ENCODE measurements at places on chromosomes 7 and 10. TPM values are rescaled to one million over a fixed set of nuclear protein-coding genes. Genes with fewer than 3 reads are reported as not detected.

DNA sequence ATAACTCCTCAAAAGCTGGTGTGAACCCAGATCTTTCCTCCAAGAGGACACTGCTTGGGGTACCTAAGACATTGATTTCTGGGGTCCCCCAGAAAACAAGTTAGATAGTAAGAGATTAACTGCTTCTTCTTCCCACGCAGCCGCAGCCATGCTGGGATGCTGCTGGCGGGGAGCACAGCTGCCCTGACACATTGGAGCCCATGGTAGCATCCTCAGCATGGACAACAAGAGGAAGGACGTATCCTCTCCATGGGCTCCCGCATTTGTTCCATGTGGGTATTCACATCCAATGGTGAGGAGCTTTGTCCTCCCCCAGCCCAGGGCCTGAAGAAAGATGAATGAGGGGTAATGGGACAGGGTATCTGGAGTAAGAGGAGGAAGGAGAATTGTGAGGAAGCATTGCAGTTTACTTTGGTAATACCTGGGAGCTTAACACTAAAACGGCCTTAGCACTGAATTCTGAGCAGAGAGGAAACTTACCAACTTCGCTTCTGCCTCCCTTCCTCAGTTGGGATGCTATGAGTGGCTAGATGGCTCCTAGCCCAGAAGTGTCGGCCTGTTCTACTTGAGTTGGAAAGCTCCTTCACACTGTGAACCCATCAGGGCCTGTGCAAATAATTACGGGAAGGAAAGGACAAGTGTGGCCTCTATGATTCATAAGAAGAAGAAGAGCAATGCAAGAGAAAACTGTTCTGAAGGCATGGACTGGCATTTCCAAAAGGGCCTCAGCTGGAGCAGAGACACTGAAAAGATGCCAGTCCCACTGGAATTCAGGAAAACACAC, 43.9 kb downstream of the C10orf120 start:
- no peak for DNase-seq

- DNase-seq, result no peak
These were observed 15.1 kb downstream of the CAMK2B start for GRCh38 chr7:44310221-44310848.

DNA sequence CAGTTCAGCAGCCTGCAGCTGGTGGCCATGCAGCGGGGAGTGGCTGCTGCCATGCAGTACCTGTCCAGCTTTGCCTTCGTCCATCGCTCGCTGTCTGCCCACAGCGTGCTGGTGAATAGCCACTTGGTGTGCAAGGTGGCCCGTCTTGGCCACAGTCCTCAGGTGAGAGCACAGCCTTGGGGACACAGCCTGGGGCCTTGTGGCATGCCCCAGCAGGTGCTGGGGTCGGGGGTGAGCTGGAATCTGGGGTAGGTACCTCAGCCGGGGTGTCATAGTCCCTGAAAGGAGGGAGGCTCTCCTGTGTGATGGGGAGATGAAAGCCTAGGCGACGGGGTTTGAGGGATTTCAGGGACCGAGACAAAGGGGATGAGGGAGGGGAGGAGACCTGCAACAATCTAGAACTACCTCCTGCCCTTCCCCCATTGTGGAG, 14.1 kb downstream of the EPHB6 start:
- DNase-seq, result no peak

DNA sequence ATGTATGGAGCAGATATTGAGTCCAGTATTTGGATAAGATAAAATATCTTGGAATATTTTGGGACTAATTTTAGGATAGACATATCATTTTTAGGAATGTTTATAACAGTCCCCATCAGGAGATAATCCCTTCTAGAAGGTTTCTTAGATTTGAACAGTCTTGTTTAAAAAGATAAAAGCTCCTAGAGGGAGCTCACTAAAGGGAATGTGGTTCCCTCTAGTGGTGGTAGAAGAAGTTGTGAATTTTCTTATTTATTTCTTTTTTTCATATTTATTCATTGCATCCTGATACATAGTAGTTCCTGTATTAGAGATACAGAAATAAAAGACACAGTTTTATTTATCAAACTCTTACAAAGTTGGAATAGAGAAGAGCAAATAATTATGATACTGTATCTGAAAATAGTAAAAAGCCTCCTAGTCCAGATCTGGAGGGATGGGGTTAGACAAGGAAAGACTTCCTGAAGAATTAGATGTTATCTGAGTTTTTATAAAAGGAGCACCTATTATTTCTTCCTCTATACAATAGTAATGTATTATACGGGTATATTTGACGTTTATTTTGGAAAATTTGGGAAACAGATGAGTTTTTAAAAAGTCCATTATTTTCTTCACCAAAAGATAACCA, 24.5 kb upstream of the KLF14 start:
- peak; percentile 66 for DNase-seq

DNA sequence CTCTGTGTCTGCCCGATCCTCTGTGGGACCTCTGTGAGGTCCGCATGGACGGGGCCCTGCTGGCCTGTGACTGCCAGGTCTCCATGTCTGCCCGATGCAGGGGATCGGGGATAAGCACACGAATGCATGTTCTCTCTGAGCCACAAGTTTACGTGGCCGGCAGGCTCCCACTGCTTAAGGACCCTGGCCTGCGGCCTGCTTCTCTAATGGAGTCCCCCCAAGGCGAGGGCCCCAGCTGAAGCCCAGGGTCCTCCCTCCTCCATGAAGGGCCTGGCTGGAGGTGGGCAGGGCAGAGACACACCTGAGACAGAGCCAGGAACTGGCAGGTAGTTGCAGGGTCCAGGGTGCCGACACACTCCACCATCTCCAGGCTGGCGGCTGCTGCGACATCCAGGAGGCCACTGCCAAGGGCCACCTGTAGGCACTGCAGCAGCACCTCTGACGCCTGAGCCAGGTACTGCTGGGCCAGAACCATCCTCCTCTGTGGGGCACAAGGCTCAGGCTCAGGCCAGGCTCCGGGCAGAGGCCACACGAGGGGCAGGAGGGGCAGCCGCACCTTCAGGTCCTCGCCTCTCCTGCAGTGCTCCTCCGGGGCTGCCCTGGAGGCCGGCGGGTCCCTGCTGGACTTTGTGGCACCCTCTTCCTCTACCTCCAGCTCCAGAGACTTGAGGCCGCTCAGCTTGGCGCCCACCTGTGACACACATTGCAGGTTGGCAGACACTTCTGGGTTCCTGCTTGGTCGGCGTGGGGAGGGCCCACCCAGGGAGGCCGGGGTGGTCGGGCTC, 60.9 kb upstream of the NKX6-2 start:
- no peak for DNase-seq

GRCh38 chr10:25877296-25877695, 56.7 kb upstream of the MYO3A start:
- DNase-seq, result no peak

GRCh38 chr10:80599424-80599847, 61.7 kb downstream of the SH2D4B start:
- DNase-seq, result peak; percentile 16

- no peak for DNase-seq
These were observed 111.1 kb downstream of the ELMO1 start for GRCh38 chr7:37337522-37337921.

- DNase-seq, result peak; percentile 45
These were observed 7.1 kb upstream of the EMX2 start for GRCh38 chr10:117535298-117536071.

GRCh38 chr7:116393654-116394053, 105.9 kb upstream of the CAV2 start:
- no peak for DNase-seq

DNA sequence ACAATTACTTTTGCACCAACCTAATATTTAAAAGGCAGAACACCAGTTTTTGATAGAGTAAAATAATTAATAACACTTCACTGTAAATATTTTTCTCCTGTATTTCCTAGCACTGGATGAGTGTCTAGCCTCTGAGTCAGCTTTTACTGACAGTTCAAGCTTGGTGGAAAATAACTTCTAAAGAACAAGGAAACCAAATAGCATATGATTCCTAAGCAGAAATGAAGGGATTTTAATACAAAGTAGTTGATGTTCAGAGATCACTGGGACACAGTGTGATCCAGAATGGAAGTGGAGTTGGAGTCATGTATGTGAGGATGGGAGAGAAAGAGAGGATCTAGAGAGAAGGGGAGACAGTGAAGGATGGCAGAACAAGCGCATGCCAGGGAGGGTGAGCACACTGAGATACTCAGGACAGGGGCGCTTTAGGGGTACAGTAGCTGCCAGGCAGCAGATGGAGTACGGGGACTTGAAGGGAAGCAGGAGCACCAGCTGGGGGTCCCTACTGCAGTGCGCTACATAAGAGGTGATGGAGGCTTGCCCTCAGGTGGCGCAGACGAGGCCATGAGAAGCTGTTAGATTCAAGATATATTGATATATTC, 117.9 kb upstream of the KLF6 start:
- no peak for DNase-seq

DNA sequence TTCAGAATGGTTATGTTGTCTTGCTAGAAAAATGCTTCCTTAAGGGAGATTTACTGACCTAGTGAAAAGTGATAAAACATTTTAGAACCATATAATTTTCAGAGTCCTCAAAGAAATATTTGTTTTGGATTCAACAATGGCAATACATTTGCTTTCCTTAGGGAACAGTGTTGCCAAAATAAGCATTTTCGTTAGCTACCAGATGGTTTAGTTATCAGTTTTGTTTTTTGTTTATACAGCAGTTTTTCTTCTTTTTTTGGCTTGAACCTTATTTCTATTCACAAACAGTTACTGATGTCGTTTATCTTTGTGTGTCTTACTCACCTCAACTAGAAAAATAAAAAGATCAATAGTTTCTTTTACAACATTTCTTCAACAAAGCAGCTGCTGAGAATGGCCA, 48.6 kb downstream of the EXOC4 start:
- no peak for DNase-seq

GRCh38 chr7:138919911-138920310, 61.3 kb downstream of the KIAA1549 start:
- no peak for DNase-seq

DNA sequence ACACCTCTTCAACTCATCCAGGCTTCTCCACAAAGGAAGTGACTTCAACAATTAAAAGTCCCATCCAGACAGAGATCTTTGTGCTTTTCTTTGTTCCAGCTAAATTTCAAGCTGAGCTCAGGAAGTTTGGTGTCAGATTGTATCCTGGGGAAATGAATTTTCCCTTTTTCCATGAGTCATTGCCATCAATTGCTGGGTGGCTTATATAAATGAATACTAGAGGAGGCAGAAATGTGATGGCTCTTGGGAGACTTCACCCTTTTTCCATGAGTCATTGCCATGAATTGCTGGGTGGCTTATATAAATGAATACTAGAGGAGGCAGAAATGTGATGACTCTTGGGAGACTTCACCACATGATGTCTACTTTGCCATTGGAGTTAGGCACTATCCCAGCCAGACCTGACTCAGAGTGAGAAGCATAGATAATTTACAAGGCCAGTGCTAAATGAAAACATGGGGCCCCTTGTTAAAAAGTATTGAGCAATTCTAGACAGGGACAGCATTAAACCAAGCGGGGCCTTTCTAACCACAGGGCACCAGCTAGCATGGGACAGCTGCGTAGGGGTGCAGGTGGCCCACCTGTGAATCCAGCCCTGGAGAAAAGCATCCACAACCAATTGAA, 339.2 kb upstream of the PODXL start:
- DNase-seq, result no peak

DNA sequence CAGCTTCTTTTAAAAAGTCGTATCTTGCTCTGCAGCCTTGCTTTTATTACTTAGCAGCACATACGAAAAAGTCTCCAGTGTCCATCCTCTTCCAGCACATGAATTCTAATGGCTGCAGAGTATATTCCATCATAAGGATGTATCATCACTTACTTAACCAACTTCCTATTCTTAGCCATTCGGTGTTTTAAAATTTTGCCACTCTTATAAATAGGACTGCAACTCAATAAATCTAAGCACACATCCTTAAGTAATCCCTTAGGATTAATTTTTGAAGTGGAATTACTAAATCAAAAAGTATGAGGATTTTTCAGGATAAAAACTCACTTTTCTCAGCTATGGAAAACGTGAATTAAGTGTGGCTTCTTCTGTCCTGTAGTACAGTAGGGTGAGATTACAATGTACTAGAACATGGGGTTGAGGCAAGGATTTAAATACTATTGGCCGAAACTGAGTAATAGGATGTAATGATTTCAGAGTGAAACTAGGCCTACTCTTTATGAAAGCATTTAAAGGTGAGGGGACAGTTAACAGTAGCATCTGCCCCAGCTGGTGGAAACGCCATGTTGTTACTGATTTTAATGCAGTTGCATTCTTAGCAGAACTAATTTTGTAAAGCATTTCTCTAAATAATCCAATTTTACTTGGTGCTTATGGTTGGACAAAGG, 1035.5 kb downstream of the LRMDA start:
- no peak for DNase-seq

DNA sequence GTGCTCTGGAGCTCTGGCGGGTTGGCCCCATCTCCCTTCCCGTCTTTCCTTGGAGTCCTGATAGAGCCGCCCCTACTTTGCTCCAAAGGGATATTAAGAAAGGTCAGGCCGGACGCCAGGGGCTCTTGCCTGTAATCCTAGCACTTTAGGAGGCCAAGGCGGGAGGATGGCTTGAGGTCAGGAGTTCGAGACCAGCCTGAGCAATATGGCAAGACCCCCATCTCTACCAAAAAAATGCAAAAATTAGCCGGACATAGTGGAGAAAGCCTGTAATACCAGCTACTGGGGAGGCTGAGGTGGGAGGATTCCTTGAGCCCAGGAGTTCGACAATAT, 313 bp upstream of the MLXIPL start:
- no peak for DNase-seq

DNA sequence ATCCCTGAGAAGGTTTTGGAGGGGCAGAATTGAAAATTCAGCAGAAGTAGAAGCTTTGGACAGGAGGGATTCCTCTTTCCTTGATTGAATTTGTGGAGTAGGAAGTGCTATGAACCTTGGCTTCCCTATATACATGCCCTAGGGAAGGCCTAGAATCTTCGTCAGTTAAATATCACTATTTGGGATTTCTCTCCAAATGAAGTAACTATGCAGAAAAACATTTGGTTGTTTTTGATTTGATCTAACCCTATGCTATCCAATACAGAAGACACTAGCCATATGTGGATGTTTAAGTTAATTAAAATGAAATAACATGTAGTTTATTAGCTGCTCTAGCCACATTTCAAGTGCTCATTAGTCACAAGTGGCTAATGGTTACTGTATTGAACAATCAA, 15.7 kb downstream of the ANLN start:
- DNase-seq, result no peak

- DNase-seq, result no peak
These were observed 23.5 kb upstream of the VCL start for GRCh38 chr10:73974309-73974946.

RBP3 gene
- polyA plus RNA-seq, result not detected

SORBS1 gene
- polyA plus RNA-seq, result 149 TPM

MSMB gene
- not detected for polyA plus RNA-seq

COA1 gene
- 38.2 TPM for polyA plus RNA-seq

FAM131B gene
- polyA plus RNA-seq, result 2.1 TPM

PNLIP gene
- polyA plus RNA-seq, result 0.16 TPM

GIMAP8 gene
- not detected for polyA plus RNA-seq

CXCL12 gene
- polyA plus RNA-seq, result 221 TPM

TRIP6 gene
- 72.6 TPM for polyA plus RNA-seq

HYAL4 gene
- polyA plus RNA-seq, result not detected

RBP4 gene
- polyA plus RNA-seq, result 1.8 TPM

FAM25A gene
- not detected for polyA plus RNA-seq

UCN3 gene
- not detected for polyA plus RNA-seq

SLC18A3 gene
- polyA plus RNA-seq, result not detected

ELN gene
- 161 TPM for polyA plus RNA-seq

LFNG gene
- 14.6 TPM for polyA plus RNA-seq

WNT8B gene
- polyA plus RNA-seq, result not detected
